Right lobe of liver (tissue), 6 donors: ENCODE measurements at places on chromosomes 7 and 10. TPM values are rescaled to one million over a fixed set of nuclear protein-coding genes. Genes with fewer than 3 reads are reported as not detected.

DNA sequence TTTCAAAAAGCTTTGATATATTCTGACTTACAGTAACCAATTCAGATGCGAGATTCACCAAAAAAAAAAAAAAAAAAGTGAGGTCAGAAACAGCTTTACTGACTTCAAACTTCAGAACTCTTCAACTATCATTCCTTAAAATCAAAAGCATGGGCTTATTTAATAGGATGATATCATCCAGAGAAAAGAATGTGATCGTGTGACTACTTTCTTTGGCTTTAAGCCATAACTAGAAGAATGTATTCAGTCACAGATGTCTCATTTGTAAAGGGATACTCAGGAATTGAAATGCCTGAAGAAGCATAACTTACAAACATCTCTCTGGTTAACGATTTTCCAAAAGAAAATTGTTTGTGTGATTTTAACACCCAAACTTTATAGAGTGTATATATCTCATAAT lies 11.5 kb downstream of the TPK1 start:
- no peak for DNase-seq
- H3K4me1 ChIP-seq = no peaks in the 10 kb centered on the region
- no peaks in the 10 kb centered on the region for H3K27me3 ChIP-seq
- no peak overlapping the region for H3K27ac ChIP-seq
- no peaks in the 10 kb centered on the region for H3K36me3 ChIP-seq

- no peaks in the 10 kb centered on the region for H3K27me3 ChIP-seq
- no peak for DNase-seq
- H3K4me1 ChIP-seq = no peaks in the 10 kb centered on the region
- H3K4me3 ChIP-seq = no peak overlapping the region
Observed at GRCh38 chr7:123724817-123725253, 24.0 kb downstream of the WASL start.

GRCh38 chr7:28940741-28941384 lies 17.3 kb downstream of the TRIL start:
- no peaks in the 10 kb centered on the region for H3K4me1 ChIP-seq
- H3K36me3 ChIP-seq = no peaks in the 10 kb centered on the region
- no peak for DNase-seq
- no peak overlapping the region for H3K27ac ChIP-seq

The TLX1 gene
- total RNA-seq = 0.60 TPM

DNA sequence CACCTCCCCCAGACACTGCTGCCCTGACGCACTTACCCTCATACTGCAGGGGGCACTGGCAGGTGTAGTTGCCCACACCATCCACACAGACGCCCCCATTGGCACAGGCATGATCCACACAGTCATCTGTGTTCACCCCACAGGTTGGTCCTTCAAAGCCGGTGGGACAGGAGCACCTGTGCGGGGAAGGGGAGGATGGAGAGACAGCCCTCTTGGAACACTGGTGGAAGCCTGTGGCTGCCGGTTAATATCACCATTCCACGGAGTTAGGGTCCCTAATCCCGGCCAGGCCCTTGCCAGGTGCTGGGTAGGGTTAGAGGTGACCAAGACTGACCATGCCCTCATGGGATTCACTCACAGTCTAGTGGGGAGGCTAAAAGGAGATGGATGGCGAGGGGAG lies 171.8 kb downstream of the SLIT1 start:
- H3K4me3 ChIP-seq = no peak overlapping the region
- H3K36me3 ChIP-seq = no peaks in the 10 kb centered on the region
- H3K27me3 ChIP-seq = no peaks in the 10 kb centered on the region
- no peak overlapping the region for H3K27ac ChIP-seq

DNA sequence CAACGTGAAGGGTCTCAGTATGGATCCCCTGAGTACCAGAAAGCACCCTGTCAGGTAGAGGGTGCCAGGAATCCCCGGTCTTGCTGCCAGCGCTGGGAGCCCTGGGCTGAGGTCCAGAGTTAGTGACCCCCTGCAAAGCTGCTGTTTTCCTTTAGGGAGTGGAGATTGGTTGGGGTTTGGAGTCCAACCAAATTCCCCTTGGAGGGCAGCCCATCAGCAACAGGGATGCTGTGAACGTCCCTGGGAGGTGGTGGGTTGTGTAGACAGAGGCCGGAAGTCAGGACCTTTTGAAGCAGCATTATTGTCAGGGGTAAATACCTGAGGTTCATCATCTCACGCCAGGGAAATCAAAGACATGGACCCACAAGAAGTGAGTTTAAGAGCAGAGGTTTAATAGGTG lies 104.2 kb downstream of the COL26A1 start:
- DNase-seq = no peak
- no peak overlapping the region for H3K27ac ChIP-seq
- H3K4me1 ChIP-seq = no peaks in the 10 kb centered on the region
- H3K4me3 ChIP-seq = no peak overlapping the region
- no peaks in the 10 kb centered on the region for H3K27me3 ChIP-seq

GRCh38 chr10:127298381-127298780 lies 102.0 kb upstream of the INSYN2A start:
- no peak for DNase-seq
- no peaks in the 10 kb centered on the region for H3K36me3 ChIP-seq
- no peak overlapping the region for H3K27ac ChIP-seq
- H3K4me1 ChIP-seq = no peaks in the 10 kb centered on the region
- H3K27me3 ChIP-seq = no peaks in the 10 kb centered on the region

- H3K36me3 ChIP-seq = no peaks in the 10 kb centered on the region
- H3K27me3 ChIP-seq = no peaks in the 10 kb centered on the region
- DNase-seq = no peak
- peaks cover 8% of the 10 kb centered on the region for H3K4me1 ChIP-seq
Observed at GRCh38 chr7:8818406-8818805, 385.0 kb downstream of the NXPH1 start.

GRCh38 chr10:4838743-4839142 lies 12.7 kb downstream of the AKR1E2 start:
- H3K4me1 ChIP-seq = peaks cover 4% of the 10 kb centered on the region
- no peaks in the 10 kb centered on the region for H3K27me3 ChIP-seq
- no peak overlapping the region for H3K4me3 ChIP-seq
- DNase-seq = no peak
- no peaks in the 10 kb centered on the region for H3K36me3 ChIP-seq
- no peak overlapping the region for H3K27ac ChIP-seq

The BCAP29 gene
- total RNA-seq = 34.4 TPM

DNA sequence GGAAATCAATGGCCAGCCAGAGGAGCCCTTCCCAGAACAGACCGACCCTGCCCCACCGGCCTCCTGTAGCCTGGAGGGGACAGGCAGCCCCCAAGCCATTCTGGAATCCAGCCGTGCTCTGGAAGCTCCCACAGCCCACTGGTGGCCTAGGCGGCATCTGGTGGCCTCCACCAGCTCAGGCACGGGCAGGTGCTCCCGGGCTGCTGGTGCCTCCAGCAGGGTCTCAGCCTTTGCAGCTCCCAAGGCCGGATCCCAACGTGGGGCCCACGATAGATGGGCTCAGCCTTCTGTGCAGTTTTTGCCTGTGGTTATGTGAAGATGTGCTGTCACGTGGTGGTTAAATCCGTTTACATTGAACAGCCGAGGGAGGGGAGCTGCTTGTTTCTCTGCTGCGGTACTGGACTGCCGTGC lies 44.4 kb downstream of the JAKMIP3 start:
- H3K36me3 ChIP-seq = no peaks in the 10 kb centered on the region
- DNase-seq = no peak
- no peak overlapping the region for H3K27ac ChIP-seq
- H3K27me3 ChIP-seq = no peaks in the 10 kb centered on the region

The WNT2 gene
- 0.51 TPM for total RNA-seq

The ATP6V0E2 gene
- total RNA-seq = 62.9 TPM

DNA sequence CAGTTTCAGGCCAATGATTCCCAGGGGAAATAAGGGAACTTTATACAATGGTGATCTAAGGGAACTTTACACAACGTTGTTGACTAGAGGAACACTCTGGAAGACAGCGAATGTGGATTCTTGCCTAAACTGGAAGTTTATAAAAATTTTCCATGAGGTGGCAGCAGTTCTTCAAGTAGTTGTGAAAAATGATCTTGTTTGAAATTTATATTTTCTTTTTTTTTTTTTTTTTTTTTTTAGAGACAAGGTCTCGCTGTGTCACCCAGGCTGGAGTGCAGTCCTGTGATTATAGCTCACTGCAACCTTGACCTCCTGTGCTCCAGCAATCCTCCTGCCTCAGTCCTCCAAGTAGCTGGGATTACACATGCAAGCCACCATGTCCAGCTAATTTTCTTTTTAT lies 32.1 kb upstream of the GTF2I start:
- DNase-seq = no peak
- no peak overlapping the region for H3K27ac ChIP-seq
- no peaks in the 10 kb centered on the region for H3K36me3 ChIP-seq
- H3K4me3 ChIP-seq = no peak overlapping the region
- peaks cover 8% of the 10 kb centered on the region for H3K4me1 ChIP-seq

The TMEM176A gene
- 1,033 TPM for total RNA-seq

DNA sequence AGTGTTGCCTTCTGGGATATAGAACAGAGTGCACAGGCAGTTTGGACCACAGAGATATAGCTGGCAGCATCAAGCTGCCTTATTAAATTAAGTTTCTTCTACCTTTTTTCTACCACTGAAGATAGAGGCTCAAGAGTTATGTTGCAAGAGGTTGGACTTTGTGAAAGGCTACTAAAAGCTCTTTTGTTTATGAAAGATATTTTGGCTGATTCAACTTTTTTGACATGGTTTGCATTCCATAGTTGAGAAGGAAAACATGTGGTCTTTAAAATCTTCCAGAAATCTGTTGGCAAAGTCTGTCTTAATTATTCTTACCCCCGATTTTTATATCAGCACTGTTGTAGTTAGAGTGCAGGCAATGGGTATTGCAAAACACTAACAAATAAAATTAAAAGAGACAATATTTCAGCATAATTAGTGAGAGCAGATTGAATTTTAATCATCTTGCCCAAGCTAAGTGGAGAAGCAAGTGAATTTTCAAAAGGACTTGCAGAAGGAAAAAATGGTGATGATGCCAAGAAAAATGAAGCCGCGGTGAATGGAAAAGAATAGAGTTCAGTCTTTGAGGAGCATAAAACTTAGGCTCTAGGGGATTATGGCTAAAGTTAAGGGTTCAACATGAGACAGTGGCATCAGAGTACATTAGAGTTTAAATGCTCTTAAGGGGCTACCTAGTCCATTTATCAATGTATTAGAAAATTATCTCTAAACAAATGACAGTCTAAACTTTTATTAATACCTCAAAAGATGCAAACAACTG lies 450.9 kb upstream of the CNTNAP2 start:
- H3K27ac ChIP-seq = no peak overlapping the region
- H3K27me3 ChIP-seq = no peaks in the 10 kb centered on the region
- no peaks in the 10 kb centered on the region for H3K36me3 ChIP-seq

The TBXAS1 gene
- 7.6 TPM for total RNA-seq

DNA sequence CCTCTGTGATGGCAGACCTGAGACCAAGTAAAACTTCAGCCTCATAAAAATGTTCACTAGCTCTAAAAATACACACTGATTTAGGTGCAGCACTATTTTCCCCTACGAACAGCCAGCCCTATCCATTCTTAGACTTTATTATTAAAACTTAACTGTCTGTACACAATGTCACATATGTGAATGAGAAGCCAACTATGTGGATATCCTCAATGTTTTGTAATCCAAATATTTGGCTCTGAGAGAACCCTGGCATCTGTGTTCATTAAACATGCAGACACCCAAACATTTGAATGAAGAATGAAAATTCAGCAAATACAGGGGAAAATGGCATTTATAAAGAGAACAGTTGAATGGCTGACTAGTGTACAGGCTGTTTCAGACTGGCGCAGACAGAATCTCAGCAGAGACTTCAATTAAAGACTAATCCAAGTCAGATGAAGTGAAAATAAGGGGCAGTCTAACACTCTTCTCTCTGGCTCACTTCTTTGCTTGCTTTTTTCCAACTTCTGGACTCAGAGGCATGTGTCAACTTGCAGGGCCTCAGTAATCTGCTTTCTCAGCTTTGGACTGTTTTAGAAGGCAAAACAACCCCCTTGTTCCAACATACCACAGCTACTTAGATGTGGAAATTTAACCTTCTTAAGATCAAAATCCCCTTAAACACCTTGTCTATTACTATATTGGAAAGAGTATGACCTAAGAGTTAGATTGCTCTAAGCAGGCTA lies 47.4 kb upstream of the FAM180A start:
- DNase-seq = no peak
- no peak overlapping the region for H3K27ac ChIP-seq
- H3K4me1 ChIP-seq = peaks cover 1% of the 10 kb centered on the region
- no peaks in the 10 kb centered on the region for H3K27me3 ChIP-seq

- DNase-seq = no peak
- H3K4me1 ChIP-seq = no peaks in the 10 kb centered on the region
Observed at GRCh38 chr7:41116337-41116736, 586.6 kb downstream of the INHBA start.

- DNase-seq = peak; percentile 86
- no peaks in the 10 kb centered on the region for H3K27me3 ChIP-seq
- no peaks in the 10 kb centered on the region for H3K36me3 ChIP-seq
- H3K4me1 ChIP-seq = no peaks in the 10 kb centered on the region
Observed at GRCh38 chr7:97104719-97105238, 12.7 kb upstream of the SDHAF3 start.

DNA sequence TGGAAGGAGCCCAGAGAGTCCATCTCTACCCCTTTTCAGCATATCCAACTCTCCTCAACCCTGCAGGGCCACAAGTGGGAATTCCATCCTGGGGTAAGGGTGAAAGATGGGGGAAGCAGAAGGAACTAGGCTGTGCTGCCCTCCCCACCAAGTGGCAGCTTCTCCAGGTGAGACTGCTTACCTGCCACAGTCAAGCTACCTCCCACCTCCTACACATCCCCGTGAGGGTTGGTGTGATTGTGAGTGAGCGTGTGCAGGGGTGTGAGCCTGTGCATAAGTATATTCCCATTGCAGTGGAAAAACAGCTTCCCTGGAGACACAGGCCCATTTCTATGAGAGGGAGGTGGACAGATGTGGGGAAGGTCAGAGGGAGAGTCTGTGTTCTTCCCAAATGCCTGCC lies 376.6 kb downstream of the PLXNA4 start:
- no peaks in the 10 kb centered on the region for H3K36me3 ChIP-seq
- H3K27me3 ChIP-seq = no peaks in the 10 kb centered on the region
- no peak overlapping the region for H3K27ac ChIP-seq
- H3K4me1 ChIP-seq = no peaks in the 10 kb centered on the region
- no peak overlapping the region for H3K4me3 ChIP-seq

The TCERG1L gene
- total RNA-seq = not detected
